ENCODE measurements at places on chromosomes 12 and 14.

DNA sequence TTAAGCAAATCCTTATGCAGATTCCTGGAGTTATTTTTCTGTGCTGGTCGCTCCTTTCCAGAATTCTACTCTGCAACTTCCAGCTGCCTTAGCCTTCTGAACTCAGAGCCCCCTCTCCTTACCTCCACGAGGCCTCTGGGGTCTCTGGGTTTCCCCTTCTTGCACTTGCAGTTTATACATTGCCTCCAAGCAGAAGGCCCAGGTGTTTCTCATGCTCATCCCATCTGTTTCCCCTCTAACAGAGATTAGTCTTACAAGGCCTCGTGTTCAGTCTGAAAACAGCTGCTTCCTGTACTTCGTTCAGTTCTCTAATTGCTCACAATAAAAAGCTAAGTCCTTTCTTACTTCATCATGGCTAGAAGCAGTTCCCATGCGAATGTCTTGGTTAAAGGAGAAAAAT lies 134.4 kb upstream of the FGD4 start:
- DNase-seq = no peak

DNA sequence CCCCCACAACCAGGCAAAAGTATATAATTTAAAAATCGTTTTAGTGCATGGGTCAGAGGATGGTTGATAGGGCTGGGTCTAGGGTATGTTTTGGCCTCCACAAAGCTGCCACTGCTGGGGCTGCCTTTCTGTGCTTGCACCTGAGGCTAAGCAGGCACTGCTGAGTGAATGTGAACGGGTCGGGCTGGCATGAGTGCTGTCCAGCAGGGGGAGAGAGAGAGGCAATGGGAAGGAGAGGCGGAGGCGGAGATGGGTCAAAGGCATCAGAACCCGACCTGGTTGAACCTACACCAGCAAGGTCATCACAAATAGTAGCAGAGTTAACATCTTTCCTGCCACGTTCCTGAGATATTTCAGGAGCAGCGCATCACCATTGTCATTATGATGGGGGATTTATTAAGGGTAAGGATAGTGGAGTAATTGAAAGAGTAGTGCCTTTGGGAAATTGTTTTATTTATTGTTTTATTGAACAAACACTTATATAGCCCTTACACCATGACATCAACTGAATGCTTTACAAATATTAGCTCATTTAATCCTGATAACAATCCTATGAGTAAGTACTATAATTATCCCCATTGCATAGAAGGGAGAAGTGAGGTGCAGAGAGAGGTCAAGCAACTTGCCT lies 5.8 kb upstream of the NRXN3 start:
- peak; percentile 39 for DNase-seq

DNA sequence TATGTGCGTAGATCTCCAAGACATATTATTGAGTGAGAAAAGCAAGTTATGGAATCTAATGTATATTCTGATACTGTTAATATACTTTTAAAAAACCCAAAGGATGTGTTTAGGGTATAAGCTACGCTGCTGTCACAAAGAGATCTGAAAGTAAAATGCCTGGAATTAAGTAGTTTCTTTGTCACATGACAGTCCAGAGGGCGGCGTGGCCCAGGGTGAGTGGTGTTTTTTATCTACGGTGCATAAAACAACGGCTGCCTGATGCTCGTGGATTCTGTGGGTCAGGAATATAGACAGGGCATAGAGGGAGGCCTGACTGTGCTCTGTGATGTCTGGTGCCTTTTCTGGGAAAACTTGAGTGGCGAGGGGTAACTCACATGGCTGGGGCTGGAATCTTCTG lies 21.3 kb downstream of the TMEM120B start:
- no peak for DNase-seq

DNA sequence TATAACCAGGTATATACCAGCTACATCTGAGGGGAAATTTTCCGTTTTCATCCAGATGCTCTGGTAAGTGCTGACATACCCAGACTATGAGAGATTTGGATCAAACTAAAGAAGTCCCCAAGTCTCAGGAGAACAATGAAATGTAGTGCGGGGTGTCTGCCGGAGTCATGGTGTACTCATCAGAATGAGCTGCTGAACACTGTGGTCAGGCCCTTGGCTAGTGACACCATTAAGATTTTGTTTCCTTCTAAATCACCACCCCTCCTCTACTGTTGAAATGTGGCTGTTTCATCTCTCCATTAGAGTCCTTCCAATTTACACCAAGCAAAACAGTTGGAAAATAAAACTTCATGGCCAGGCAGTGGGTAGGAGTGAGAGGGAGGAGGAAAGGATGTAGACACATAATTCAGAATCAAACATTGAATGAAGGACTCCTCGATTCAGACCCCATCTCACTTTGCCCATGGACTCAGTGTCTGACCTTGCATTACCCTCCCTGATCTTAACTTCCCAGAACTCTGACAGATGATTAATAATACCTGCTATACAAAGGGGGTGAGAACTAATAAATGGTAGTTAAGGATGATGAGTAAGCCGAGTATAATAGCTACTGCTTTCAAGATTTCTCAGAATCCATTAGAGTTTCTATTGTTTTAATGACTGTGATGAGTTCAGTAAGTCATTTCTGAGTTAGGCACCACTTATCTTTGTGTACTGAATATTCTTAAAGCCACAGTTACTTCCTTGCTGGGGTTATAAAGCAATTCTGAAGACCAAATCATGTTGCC lies 127.4 kb downstream of the CRADD start:
- DNase-seq = no peak

- no peak for DNase-seq
Measured at GRCh38 chr14:58014778-58015177, 137.2 kb downstream of the ARMH4 start.

DNA sequence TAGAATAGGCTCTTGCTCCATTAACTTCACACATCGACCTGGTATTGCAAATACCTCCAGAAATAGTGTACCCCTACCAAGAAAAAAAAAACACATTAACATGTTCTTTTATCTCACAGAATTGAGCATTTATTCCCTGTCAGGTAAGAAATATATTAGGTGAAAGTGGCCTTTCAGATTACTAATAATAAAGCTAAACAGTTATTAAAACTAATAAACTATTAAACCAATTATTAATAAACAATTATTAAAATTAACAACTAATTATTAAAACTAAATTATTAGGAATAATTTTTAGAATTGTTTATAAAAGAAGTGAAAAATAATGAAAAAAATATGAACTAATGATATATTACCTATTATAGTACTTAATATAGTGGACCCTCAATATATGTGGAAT lies 7.2 kb upstream of the AK7 start:
- DNase-seq = no peak

- no peak for DNase-seq
Measured at GRCh38 chr14:104678346-104678745, 11.1 kb upstream of the INF2 start.

DNA sequence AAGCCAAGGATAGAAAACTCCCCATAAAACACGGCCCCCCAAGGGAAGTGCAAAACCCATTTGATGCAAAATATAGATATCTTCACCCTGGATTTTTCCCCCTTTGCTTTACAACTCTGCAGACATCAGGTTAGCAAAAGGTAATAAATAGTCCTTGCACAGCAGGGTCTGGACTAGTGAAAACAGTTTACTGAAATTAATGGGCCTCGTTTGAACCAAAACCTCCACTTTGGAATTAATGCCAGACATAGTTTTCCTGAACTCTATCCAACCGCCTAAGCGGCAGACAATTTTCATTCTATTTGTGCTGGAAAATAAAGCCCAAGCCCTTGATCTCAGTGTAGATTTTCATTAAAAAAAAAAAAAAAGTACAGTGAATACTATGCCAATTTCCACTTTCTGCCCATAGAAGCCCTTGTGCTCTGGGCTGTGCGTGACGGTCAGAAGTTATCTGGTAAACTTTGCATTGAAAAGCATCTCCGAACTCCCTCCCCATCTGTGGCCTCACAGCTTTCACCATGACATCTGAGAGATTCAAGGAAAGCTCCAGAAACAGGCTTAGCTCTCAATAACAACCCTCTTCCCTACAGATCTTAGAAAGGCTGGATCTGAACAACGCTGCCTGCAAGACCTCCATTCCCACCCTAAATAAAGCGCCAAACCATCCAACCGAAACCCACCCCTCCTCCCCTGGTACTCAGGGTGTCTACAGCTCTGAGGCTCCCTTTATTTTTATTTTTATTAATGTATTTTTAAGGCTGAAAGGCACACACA lies 11.0 kb upstream of the IRF2BPL start:
- DNase-seq = peak; percentile 85

DNA sequence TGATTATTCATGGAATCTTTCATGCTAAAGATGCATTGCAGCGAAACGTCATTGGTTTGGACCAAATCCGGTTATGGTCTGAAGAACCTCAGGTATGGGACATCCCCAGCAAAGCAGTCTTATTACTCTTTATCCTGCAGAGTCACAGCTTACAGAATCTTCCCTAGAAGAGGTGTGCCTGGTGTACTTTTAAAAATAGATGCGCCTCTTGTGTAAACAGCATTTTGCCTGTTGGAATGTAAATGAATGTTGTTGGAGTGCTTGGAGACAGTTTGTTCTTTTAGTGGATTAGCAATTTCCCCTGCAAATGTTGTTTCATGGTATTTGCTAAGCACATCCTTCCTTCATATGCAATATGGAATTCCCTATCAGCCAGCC lies 242.5 kb downstream of the ZFP36L1 start:
- DNase-seq = no peak

GRCh38 chr14:65297744-65298143 lies 114.8 kb upstream of the FUT8 start:
- no peak for DNase-seq

DNA sequence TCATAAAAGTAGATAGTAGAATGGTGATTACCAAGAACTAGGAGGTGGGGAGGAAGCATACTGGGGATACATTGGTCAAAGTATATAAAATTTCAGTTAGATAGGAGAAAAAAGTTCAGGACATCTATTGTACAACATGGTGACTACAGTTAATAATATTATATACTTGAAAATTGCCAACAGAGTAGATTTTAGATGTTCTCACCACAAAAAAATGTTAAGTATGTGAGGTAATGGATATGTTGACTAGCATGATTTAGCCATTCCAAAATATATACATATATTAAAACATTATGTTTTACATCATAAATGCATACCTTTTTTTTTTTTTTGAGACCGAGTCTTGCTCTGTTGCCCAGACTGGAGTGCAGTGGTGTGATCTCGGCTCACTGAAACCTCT lies 31.0 kb downstream of the TMEM116 start:
- no peak for DNase-seq

DNA sequence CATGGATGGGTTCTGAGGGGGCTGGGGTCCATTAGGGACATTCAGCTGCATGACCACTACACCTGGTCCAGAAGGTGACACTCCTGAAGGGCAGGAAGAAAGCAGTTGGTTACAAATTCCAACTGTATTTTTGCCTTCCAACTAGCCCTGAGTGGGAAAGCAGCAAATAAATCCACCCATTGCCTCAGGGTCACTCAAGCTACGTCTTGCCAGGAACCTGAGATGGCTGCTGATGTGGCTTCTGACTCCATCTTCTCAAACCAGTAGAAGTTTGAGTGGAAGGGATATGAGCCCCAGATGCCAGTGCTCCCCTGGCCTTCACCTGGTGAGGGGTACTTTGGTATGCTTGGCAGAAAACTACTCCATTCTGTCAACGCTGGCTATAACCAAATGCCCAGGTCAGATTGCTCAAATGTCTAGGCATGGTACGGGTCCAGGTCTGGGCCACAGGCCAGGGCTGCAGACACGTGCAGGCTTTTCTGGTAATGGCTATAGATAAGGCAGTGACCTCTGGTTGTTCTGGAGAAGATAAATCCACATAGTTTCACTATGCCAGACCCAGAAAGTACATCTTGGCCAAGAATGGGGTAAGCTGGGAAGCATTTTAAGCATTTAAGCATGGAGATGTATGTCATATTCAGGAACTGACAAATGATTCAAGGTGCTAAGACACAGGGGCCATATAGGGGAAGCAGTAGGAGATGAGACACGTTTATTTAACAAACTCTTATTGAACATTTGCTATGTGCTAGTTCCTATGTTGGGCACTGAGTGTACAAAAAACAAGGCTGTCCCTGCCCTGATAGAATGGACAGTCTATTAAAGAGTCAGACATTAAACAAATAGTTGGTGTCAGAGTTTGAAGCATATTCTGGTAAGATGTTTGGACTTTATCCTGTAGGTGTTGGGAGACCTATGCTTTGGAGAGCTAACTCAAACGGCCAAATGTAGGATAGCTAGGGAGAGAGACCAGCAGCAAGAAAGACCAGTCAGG lies 8.3 kb upstream of the STAC3 start:
- no peak for DNase-seq

DNA sequence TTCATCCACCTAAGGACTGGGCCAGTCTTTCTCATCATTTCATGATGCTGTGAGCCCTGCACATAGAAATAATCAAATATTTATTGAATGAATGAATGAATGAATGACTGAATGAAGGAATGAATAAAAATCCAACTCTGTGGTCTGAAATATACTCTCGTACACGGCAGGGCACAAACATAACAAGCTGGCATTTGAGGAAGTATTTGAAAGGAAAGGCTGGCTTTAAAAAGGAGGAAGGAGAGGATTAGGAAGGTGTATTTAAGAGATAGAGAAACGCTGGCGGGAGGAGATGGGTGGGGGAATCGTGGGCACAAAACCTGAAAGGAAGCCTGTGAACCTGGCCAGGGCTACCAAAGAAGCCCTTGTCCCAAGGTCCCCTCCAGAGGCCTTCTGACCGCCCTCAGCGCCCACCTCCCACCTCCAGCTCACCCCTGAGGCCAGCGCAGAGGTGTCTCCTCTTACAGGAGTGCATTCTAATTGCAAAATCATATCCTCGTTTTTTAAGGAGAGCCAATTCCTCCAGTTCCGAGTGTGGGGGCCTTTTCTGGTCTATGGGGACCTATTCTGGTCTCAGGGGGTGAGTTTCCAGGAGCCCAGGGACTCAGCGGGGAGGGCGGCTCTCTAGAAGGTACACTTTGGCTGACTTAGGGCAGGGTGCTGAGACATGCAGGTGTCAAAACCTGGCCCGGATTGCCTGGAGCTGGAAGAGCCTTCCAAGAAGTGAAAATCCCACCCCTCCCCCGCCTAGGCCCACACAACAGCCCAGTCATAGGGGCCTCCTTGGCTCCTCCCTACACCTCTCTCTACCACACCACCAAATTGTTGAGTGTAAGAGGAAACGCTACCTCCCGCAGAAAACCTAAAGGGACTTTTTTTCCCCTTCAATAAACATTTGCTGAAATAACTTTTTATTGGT lies 8.7 kb upstream of the JDP2 start:
- DNase-seq = no peak

DNA sequence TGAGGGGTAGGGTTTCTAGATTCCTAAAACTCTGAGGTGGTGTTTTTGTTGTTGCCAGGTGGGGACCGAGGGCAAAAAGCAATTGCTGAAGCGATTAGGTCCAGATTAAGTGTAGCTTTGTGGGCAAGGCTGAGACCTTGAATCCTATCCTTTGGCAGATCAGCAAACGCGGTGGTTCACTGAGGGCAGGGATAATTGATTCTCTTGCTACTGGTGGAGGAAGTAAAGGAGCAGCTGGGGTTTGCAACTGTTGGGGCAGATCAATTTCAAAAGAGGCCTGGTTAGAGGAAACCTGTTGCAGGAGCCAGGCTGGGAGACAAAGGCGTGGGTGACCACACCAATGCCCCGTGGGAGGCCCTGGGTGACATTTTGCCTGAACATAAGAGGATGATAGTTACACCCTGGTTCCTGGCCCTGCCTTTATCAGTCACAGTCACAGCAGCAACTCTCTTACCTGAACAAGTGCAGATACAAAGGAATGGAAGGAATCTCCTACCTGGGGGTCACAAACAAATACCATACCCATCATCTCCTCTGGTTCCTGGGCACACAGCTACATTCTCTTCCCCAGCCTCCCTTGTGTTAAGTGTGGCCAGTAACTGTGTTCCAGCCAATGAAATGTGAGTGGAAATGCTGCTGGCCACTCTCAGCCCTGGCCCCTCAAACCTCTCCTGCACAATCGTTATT lies 43.3 kb upstream of the RASSF3 start:
- no peak for DNase-seq

All from NCI-H187 (cell line).